ENCODE measurements at places on chromosomes 3 and 15.

DNA sequence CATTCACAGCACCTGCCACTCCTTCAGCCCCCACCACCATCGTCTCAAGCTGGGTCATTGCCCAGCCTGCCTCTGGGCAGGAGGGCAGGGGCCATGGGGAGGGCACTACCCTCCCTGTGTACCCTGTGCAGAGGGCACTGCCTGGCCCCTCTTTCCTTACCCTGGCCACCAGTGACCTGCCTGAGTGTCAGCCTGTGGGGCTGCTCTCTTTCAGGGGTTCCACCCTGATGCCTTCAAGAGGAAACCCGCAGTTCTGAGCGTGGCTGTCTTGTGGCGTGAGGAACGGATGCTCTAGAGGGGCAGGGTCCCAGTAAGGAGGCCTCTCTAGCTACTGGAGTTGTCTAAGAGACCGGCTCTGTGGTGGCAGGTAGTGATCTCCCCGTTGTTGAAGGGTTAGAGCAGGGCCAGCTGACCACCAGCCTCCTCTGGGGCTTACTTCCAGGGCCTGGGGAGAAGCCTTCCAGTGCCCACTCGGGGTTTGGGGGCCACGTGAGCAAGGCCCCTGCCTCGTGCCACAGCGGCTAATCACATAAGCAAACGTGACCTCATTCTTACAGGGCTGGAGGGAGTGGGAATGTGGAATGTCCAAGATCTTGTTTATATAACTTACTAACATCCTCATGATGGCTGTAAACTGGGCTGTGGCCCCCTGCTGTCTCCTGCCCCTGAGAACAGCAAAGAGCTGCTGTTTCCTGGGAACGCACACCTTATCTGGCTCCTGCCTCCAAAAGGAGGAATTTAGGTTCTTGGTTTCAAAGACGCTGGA lies 31.4 kb upstream of the SEC13 start:
- peak; percentile 66 for DNase-seq

DNA sequence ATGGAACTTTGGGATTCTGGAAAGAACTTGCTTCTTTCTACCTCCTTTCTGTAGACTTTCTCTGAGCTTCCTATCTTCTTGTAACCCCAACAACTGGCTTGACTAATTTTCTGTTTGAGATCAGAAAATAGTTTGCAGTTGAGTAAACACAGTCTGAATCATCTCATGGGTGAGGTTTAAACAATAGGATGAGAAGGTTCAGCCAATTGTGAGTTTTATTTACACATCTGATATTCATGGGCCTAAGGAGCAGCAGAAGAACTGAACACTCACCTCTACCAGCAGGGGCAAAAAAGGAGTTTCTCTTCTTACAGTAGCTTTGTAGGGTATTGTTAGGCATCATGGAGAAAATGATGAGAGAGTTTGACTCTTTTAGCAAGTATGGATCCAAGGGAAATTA lies 54.2 kb downstream of the DTWD1 start:
- DNase-seq: peak; percentile 72

- DNase-seq: peak; percentile 98
Measured at GRCh38 chr3:111978583-111979433, at the start of gene ABHD10. Gene ABHD10, plus strand, starts transcription at chr3:111979026. Its CDS starts 36 bp downstream, at chr3:111979062.

- no peak for DNase-seq
Measured at GRCh38 chr3:154872696-154873095, 207.4 kb upstream of the MME start.

DNA sequence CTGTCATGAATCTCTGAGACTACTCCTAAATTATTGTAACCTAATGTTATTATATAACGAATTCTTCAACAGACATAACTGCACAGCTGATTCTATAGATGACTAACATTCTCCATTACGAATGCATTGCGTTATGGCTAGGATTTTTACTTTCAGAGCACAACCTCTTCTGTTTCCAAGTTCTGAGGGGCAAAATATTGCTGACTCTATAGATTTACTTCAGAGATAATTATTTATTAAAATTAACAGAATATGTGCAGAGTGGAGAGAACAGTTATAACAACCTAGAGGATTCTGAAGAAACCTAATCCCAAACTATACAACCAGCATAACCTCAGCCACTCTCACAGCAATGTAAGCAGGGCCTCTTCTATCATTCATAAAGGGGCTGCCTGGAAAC lies 25.9 kb downstream of the SLITRK3 start:
- no peak for DNase-seq

DNA sequence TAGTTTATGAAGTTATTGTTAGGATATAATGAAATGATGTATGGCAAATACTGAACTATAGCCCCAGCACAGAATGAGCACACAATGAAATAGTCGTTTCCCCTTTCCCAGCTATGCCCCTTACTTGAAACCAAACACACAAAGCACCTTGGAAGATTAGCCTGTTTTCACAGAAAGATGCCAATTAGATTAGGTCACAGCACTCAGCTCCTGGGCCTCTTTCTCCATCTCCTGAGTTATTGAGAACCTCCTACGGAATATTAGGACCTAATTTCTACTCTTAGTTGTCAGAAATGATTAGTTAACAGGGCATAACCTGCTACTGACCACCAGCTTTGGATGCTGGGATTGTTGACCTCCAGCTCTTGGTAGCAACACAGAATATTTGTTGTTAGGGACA lies 269.4 kb upstream of the ROPN1 start:
- DNase-seq: peak; percentile 43

All from fibroblast of upper back skin (primary cell).